Heart left ventricle (tissue), 16 donors: ENCODE measurements at places on chromosomes 12 and 14. TPM values are rescaled to one million over a fixed set of nuclear protein-coding genes. Genes with fewer than 3 reads are reported as not detected.

Gene BHLHE41
- 8.8 TPM for polyA plus RNA-seq

Gene RNFT2
- 0.72 TPM for polyA plus RNA-seq

Gene PLCZ1
- 0.42 TPM for polyA plus RNA-seq

Gene RNASE1
- polyA plus RNA-seq, result 242 TPM

Gene ZNF26
- 4.2 TPM for polyA plus RNA-seq

Gene TFCP2
- polyA plus RNA-seq, result 18.5 TPM

Gene MYH6
- 1,673 TPM for polyA plus RNA-seq

Gene DPPA3
- not detected for polyA plus RNA-seq

Gene SOX5
- polyA plus RNA-seq, result 0.49 TPM

Gene AQP6
- polyA plus RNA-seq, result 0.04 TPM

Gene APOF
- polyA plus RNA-seq, result not detected

Gene SLC7A8
- 7.3 TPM for polyA plus RNA-seq

Gene NT5DC3
- 0.95 TPM for polyA plus RNA-seq

Gene EEA1
- 5.5 TPM for polyA plus RNA-seq

Gene KRT7
- polyA plus RNA-seq, result not detected

Gene REP15
- polyA plus RNA-seq, result 4.4 TPM

Gene CAPS2
- polyA plus RNA-seq, result 7.2 TPM

Gene CCDC38
- not detected for polyA plus RNA-seq

Gene FGD4
- polyA plus RNA-seq, result 5.1 TPM

Gene FZD10
- polyA plus RNA-seq, result not detected

Gene CLEC1B
- polyA plus RNA-seq, result not detected

Gene GPR84
- 0.37 TPM for polyA plus RNA-seq

Gene DERA
- polyA plus RNA-seq, result 19.0 TPM

Gene RHEBL1
- 0.37 TPM for polyA plus RNA-seq

Gene SCNN1A
- 0.11 TPM for polyA plus RNA-seq
